ENCODE measurements at places on chromosomes 16 and 17.

DNA sequence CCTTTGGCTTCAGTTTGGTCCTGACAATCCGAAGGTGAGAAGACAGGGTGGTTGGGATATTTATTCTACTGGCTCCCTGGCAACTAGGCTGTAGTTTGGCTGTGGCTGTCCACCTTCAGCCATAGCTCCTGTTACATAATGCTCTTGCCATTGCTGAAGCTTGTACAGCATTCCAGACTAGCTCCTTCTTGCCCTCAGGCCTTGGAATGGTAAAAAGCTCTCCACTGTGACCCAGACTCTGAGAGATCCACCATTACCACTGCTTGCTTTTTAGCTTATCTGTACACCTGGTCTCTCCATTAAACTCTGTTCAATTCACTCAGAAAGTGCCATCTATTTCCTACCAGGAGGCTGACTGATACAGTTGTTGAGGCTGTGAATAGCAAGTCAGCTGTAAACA, 231.8 kb upstream of the MON1B start:
- DNase-seq, result no peak

- DNase-seq, result no peak
Observed at GRCh38 chr17:46895171-46895570, 27.8 kb upstream of the GOSR2 start.

- no peak for DNase-seq
Observed at GRCh38 chr17:65041518-65041917, 15.0 kb downstream of the GNA13 start.

- no peak for DNase-seq
Observed at GRCh38 chr17:12987120-12987519, 30.7 kb downstream of the ELAC2 start.

DNA sequence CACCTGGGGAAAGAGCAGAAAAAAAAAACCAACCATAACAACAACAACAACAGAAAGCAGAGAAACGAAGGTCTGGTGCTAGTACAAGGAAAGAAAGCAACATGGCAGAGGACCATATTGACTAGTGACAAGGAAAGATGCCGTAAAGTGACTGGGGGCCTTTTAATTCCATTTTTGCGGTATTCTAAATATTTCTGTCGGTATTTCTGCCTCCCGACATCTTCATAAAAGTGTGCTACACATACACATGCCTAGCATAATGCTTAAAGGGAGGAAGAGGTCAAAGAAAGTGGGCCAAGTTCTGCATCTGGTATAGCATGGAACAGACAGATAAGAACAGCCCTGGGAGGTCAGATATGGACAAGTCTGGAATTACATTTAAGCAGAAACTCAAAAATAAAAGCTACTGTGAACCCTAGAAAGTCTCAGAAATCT, 19.5 kb upstream of the RNF43 start:
- no peak for DNase-seq

- no peak for DNase-seq
Observed at GRCh38 chr16:53612003-53612402, 91.7 kb downstream of the RPGRIP1L start.

- DNase-seq, result no peak
Observed at GRCh38 chr16:17331071-17331607, 139.6 kb downstream of the XYLT1 start.

GRCh38 chr17:72603420-72604242, 482.8 kb downstream of the SOX9 start:
- DNase-seq, result no peak

DNA sequence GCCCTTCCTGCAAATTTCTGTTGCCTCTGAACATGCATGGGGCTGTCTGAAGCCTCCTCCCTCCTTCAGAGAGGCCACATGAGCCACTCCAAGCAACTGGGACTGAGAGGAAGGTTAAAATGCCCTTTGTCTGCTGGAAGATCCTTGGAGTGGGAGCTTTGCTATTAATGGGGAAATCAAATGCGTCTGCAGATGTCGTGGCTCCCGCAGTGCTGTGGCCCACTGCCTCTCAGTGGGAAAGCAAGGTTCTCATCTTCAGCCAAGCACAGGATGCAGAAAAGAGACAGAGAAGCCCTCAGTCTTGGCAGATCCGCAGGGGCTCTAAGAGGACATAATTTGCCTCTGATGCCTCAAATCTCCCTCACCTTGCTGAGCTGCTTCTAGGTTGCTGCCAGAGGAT, 34.8 kb downstream of the PEMT start:
- DNase-seq, result no peak

- DNase-seq, result peak; percentile 37
Observed at GRCh38 chr16:9134739-9135138, 43.3 kb downstream of the HAPSTR1 start.

DNA sequence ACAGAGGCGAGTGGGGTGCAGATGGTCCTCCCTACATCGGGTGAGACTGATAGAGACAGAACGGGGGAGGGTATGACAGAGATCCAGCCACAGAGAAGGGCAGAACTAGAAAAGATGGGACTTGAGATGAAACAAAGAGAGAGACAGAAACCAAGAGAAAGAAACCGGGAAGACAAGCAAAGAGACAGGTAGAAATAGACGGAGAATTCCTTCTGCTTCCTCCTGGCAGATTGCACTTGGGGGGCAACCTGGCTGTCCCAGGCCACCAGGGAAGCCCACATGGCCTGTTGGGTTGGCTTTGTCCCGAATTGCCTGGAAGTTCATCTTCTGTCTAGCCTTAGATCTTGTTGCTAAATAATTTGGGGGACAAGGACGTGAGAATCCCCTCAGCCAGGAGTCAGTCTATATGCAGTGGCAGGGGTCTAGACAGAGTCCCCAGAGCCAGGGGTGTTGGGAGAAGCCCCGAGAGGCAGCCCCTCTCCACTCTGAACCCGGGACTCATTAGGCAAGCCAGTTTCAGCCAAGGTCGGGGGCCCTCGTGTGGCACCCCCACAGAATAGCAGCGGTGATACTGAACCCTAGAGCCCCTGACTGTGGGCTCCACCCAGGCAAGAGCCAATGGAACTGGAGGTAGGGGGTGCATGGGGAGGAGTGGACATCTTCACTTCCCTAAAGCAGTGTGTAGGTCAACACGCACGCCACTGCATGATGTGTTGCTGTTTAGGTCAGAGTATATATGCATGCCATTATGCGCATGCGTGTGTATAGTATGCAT, 627 bp upstream of the TSPOAP1 start:
- no peak for DNase-seq

DNA sequence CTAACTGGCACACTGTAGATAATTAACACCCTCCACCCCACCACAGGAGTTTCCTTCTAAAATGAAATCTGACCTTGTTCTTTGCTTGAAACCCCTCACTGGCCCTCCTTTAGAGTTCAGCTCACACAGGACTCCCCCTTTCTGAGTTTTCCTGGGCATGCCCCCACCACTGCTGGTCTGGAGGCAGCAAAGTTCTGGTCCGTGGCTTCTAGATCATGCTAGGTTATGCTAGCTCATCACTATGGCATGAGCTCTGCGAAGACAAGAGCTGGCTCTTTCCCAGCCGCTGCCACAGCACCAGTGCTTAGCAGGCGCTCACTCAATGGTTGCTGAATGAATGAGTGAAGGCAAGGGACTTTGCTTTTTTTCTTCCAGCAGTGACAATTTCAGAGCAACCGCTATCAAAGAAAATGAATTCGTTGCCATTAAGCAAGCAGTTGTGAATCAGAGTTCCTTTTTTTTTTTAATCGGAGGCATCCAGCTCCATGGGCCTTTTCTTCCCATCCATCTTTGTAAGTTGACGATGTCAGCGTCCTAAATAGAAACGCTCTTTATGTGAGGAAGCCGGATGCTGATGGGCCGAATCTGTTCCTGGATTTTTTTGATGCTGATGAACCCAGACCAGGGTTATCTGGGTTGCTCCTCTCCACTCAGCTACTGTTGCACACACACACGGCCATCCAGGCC, 80.8 kb upstream of the NOL11 start:
- no peak for DNase-seq

GRCh38 chr16:74942977-74943918, 41.7 kb downstream of the WDR59 start:
- DNase-seq, result no peak

DNA sequence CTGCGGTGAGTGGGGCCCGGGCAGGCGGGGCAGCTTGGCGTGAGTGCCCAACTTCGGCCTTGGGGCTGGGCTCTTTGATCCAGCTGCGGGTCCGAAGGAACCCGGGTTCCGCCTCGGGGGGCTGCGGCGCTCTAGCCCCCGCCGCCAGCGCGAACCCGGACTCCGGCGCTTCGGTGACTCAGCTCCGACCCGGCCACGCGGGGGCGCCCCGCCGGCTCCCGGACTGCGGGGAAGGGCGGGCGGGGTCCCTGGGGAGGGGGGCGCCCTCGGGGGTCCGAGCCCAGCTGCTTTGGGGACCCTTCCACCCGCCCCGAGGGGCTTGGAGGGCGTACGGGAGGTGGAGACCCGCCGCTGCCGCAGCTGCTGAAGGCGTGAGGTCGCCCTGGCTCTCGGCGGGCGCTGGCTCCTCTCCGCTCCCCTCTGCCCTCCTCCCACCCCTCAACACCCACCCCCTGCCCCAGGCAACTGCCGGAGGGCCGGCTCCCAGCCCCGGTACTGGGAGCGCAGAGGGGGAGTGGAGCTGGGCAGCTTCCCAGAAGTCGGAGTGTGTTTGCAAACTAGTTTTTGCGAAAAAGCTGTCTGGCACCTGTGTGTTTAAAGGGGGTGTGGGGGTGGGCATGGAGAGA, 516 bp downstream of the CPNE2 start:
- DNase-seq, result no peak
